Hematopoietic multipotent progenitor cell treated with erythropoietin and hydrocortisone succinate and interleukin-3 and kit ligand, for 8 days (in vitro differentiated cells): ENCODE measurements at places on chromosomes 12 and 14.

GRCh38 chr12:23450810-23451209 is 498.7 kb downstream of the SOX5 start:
- DNase-seq, result no peak

- DNase-seq, result peak; percentile 70
Measured at GRCh38 chr14:103519043-103519836, 3.4 kb downstream of the CKB start.

DNA sequence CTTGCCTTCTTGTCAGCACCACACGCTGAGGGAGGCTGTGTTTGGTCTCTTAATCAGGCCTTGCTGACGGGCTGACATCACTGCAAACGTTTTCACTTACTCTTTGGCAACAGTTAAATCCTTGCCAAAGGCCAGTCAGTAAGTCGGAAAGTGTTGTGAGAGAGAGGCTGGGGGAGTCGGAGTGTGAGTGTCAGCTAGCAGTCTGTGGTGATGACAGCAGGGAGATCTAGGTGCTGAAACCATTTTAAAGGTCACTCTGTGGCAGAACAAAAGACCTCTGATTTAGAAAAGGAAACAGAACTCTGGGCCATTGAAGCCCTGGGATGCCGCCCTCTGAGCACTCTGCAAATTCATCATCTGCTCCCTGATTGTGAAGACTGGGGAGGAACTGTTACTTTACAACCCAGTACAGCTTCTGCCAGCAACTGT is 143.5 kb downstream of the PAX9 start:
- DNase-seq, result no peak

- DNase-seq, result no peak
Measured at GRCh38 chr14:100030452-100031153, 34.6 kb upstream of the EVL start.

GRCh38 chr12:68067762-68068376 is 78.6 kb downstream of the IFNG-AS1 start:
- DNase-seq, result no peak

- peak; percentile 29 for DNase-seq
Measured at GRCh38 chr12:12890543-12891079, 751 bp upstream of the GPRC5A start.

DNA sequence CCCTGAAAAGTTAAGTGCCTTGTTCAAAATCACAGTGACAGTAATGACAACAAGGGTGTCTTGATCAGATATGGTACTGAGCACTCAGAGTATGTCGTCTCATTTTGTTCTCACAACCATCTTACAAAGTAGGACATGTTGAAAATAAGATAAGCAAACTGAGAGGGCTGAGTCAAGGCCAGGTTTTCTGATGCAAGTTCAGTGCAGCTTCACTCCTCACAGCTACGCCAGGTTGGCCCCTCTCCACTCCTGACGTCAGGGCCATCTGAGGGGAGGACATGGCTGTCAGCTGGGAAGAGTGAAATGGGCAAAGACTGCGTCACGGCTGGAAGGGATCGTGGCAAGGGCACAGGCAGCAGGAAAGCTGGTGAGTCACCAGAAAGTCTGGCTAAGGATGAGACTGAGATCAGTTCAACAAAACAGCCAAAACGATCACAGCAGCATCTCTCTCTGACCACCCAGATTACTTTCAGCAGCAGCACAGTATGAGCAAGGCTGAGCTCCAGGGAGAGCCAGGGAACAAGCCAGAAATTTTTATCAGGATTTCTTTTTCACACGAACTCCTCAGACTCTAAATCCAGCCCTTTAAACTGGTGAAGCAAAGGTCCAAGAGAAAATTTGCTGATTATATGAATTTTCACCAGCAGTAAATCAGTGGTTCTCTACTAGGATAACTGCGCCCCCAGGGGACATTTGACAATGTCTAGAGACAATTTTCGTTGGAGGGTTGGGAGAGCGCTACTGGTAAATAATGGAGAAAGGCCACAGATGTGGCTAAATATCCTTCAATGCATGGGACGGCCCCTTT is 297.9 kb upstream of the AMIGO2 start:
- DNase-seq, result peak; percentile 17

DNA sequence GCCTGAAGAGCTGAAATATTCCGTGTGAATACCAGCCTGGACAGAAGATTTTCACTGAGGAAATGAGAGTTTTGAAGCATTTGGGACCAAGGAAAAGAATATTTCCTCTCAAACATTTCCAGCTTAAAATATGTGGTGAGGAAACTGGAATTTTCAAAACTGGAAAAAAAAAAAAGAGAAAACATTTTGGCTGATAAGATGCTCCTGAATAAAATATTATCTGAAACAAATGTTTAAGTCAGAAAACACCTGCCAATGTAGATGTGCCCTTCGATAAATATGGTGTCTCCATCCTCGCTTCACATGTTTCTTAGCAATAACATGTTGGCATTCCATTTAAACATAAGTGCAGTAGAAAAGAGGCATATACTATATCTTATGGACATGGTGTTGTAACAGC is 567.0 kb downstream of the PRKD1 start:
- DNase-seq, result no peak

GRCh38 chr12:3005736-3006135 is 46.5 kb downstream of the TEAD4 start:
- DNase-seq, result no peak

- DNase-seq, result no peak
Measured at GRCh38 chr14:55228261-55228660, 36.9 kb upstream of the DLGAP5 start.
